ENCODE measurements at places on chromosomes 12 and 14.

- no peak for DNase-seq
Measured at GRCh38 chr12:108571609-108572165, 9.3 kb downstream of the ISCU start.

DNA sequence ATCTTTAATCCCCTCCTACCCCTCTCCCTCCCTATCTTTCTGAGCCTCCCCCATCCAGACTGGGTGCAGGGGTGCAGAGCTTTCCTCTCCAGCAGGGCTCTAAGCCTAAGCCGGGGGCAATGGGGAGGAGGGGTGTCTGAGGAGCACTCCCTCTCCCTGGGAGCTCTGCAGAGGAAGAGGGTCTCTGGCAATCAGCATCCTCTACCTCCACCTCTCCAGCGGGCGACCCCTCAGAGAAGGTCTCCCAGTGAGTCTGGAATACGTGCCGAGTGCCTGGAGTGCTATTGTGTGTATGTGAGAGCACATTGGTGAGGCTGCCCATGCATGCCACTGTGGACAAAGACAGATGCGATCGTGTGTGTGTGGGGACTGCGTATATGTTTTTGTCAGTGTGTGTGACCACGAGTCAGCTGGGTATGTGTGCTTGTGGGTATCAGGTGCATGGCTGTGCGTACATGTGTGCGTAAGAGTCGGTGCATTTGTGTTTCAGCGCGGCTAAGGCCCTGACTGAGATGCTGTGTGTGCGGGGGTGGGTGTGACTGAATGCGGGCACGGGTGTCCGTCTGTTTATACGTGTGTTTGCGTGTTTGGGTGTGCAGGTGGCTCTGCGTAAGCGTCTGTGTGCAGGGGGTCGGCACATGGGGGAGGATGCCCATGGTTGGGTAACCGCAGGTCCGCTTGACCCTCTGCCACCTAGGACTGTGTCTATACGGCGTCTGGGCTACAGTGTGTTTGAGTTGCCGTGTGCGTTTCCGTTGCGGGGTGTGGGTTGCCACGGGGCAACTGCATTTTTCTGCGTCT, 905 bp upstream of the DLK1 start:
- DNase-seq, result no peak

GRCh38 chr14:63475761-63476160, 67.4 kb downstream of the PPP2R5E start:
- DNase-seq, result no peak

DNA sequence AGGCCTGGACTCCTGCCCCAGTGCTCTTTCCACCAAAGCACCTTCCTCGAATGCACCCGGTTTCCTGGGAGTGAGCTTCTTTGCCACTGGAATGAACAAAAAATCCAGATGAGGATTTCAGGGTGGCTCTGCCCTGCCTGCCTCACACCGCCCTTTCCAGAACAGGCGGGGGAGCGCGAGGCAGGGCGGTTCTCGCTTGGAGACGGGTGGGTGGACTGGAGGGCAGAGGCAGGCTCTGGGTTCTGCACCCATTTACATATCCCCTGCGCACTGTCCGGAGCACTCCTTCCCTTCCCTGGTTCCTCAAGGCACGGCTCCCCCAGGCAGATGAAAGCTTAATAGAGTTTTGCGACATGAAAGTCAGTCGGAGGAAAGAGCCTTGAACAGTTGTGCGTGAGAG, 69.7 kb upstream of the DLK1 start:
- DNase-seq, result no peak

GRCh38 chr12:84355561-84355960, 557.0 kb downstream of the SLC6A15 start:
- no peak for DNase-seq

- no peak for DNase-seq
Measured at GRCh38 chr12:93252221-93252620, 125.5 kb upstream of the NUDT4 start.

Data from glutamatergic neuron (in vitro differentiated cells).